Activated CD4-positive, alpha-beta memory T cell treated with anti-CD3 and anti-CD28 coated beads, Interleukin-2, amount 10 ng/mL, durations not matched to agents 7 days and 5 days (primary cell): ENCODE measurements at places on chromosomes 2 and 18. TPM values are rescaled to one million over a fixed set of nuclear protein-coding genes. Genes with fewer than 3 reads are reported as not detected.

KCNG2 gene
- total RNA-seq = not detected

RTN4 gene
- 92.4 TPM for total RNA-seq

AMER3 gene
- not detected for total RNA-seq

ST8SIA3 gene
- total RNA-seq = not detected

KLHL41 gene
- not detected for total RNA-seq

WDR75 gene
- 31.4 TPM for total RNA-seq

DYNAP gene
- not detected for total RNA-seq

ZNF512 gene
- 34.0 TPM for total RNA-seq

TWIST2 gene
- total RNA-seq = not detected
